ENCODE measurements at places on chromosomes 13 and 19.

- no peak for DNase-seq
Measured at GRCh38 chr19:3682741-3683404, 17.4 kb downstream of the PIP5K1C start.

GRCh38 chr13:112683581-112683980 lies 6.3 kb upstream of the ATP11A start:
- no peak for DNase-seq

DNA sequence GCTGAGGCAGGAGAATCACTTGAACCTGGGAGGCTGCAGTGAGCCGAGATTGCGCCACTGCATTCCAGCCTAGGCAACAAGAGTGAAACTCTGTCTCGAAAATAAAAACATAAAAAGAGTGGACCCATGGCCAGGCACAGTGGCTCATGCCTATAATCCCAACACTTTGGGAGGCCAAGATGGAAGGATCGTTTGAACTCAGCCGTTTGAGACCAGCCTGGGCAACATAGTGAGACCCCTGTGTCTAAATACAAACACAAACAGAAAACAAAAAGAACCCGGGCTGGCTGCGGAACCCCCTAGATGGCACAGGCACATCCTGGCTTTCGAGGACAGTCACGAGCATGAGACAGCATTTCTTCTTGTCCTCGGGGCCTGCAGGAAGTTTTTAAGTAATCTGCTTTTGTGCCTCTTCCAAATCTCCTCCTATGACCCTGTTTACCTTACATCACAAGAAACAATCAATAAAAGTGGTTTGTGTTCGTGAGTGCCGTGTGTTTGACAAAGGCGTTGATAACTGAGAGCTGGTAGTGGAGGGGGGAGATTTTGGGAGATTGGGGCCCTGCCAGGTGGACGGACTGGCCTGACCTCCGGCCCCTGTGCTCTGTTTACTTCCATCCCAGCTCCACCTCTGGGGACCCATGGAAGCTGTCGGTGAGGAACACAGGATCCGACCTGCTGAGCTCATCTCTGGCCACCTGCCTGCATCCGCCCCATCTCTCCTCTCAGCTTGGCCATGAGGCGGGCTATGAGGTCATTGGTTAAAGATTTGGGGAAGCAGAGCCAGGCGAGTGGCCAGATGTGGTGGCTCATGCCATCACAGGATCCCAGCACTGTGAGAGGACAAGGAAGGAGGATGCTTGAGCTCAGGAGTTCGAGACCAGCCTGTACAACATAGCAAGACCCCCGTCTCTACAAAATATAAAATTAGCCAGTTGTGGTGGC lies 5.9 kb upstream of the GDF15 start:
- DNase-seq: no peak

GRCh38 chr19:13526552-13526951 lies 20.3 kb upstream of the CACNA1A start:
- no peak for DNase-seq

- DNase-seq: no peak
Measured at GRCh38 chr19:16193466-16193865, 4.2 kb upstream of the AP1M1 start.

DNA sequence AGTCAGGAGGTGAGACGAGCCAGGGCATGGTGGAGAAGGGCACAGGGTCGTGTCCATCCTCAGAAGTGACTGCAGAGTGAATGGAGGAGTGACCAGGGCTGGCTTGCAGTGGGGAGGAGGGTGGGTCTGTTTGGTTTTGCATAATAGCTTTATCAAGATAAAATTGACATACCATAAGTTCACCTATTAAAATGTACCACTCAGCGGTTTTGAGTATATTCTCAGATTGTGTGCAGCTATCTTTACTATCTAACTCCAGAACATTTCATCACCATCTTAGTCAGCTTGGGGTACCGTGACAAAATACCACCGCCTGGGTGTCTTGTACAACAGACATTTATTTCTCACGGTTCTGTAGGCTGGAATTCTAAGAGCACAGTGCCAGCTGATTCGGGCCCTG lies 13.2 kb downstream of the ZNF8 start:
- DNase-seq: no peak

DNA sequence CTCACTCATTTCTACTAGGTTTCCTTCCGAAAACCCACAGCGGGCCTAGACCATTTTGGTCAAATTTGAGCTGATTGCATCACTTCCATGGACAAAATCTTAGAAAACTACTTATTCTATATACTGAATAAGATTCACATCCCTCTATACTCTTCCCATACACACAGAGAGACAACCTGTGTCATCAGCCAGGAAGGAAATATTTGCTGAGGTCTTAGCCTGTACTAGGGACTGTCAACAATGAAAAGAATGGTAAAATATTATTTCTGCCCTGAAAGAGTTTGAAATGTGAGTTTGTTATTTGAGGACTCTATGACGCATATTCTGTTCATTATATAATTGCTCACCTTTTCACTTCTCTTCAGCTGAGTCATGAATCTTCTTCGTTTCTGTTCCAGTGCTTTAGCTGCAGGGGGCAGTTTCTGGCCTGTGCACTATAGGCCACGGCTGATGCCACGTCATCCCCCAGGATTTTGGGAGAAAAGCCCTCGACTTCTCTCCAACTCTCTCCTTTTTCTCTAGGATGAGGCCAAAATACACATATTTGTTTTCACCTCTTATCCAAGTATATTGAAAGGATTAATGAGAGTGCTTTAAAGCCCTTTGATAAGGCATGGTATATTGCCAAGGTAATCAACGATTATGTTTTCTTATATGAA lies 47.7 kb downstream of the GSX1 start:
- DNase-seq: no peak

DNA sequence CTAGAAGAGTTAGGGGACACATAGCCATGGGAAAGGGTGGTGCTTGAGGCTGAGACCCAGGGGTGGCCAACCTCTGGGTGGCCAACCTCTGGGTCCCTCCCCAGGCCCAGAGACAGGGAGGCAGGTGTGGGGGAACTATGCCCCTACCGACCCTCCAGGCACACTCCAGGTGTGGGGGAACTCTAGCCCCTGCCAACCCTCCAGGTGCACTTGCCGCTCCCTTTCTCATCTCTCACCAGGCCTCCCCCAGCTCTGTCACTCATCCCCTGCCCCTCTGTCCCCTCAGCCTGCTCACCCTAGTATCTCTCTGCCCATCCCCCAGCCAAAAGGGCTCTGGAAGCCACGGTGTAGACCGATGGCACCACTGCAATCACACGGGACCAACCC lies 10.6 kb upstream of the VSTM2B start:
- no peak for DNase-seq

DNA sequence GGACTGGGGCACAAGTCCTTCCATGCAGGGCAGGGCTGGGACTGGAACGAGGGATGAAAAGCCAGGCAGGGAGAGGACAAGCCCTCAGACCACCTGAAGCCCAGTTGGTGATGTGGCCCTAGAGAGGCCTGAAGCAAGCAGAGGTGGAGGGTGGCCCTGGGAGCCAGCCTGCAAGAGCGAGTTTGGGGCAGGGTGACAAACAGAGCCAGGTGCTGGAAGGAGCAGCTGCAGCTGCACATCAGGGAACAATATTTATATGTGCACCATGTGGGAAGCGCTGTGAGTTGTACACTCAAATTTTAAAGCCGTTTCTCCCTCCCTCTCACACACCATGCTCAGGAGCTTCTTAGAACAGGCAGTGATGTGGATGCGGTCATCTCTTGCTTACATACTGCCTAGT lies 67.8 kb downstream of the FGF9 start:
- no peak for DNase-seq

DNA sequence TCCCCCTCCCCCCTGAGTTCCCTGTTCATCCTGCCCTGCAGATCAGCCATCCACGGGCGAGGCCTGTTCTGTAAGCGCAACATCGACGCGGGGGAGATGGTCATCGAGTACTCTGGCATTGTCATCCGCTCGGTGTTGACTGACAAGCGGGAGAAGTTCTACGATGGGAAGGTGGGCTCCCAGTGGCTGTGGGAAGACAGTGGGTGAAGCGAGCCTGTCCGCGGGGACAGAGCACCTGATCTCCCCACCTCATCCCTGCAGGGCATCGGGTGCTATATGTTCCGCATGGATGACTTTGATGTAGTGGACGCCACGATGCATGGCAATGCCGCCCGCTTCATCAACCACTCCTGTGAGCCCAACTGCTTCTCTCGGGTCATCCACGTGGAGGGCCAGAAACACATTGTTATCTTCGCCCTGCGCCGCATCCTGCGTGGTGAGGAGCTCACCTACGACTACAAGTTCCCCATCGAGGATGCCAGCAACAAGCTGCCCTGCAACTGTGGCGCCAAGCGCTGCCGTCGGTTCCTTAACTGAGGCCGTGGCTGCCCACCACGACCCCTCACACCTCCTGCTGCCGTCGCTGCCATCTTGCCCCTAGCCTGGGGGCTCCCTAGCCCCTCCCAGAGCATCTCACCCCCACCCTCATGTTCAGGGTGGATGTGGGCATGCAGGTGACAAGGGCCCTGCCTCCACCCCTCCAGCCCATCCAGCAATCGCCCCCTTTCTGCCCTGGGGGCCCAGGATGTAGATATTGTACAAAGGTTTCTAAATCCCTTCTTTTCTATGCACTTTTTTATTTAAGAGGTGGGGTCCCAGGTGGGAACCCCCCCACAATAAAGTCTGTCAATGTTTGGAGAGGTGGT lies 4.0 kb downstream of the IGFLR1 start:
- no peak for DNase-seq

All from activated naive CD4-positive, alpha-beta T cell (primary cell).